Airway epithelial cell (primary cell): ENCODE measurements at places on chromosomes 7 and 10. TPM values are rescaled to one million over a fixed set of nuclear protein-coding genes. Genes with fewer than 3 reads are reported as not detected.

OR2A1 gene
- not detected in 2 replicates for total RNA-seq

TWIST1 gene
- 2.6 and 5.3 TPM in 2 replicates for total RNA-seq

LOXL4 gene
- total RNA-seq, result 0.14 and 0.42 TPM in 2 replicates

FAM25C gene
- total RNA-seq, result 8.0 and 9.6 TPM in 2 replicates

ANKRD61 gene
- total RNA-seq, result not detected in 2 replicates

RBP3 gene
- total RNA-seq, result not detected in 2 replicates

PRSS37 gene
- total RNA-seq, result not detected in 2 replicates

MRLN gene
- not detected in 2 replicates for total RNA-seq

EGFR gene
- 150 and 214 TPM in 2 replicates for total RNA-seq

ZDHHC4 gene
- 34.8 and 39.6 TPM in 2 replicates for total RNA-seq

SFMBT2 gene
- total RNA-seq, result 0.05 and 0.14 TPM in 2 replicates

TIAL1 gene
- total RNA-seq, result 43.7 and 45.1 TPM in 2 replicates

ZNF680 gene
- total RNA-seq, result 3.6 and 8.1 TPM in 2 replicates

ADAM12 gene
- total RNA-seq, result 0.09 and 0.14 TPM in 2 replicates

C10orf95 gene
- total RNA-seq, result 2.3 and 3.6 TPM in 2 replicates

AKR1C3 gene
- total RNA-seq, result 36.9 and 38.8 TPM in 2 replicates

FAM149B1 gene
- total RNA-seq, result 9.5 and 15.6 TPM in 2 replicates

LIPF gene
- total RNA-seq, result not detected in 2 replicates
